ENCODE measurements at places on chromosomes 5 and 9.

DNA sequence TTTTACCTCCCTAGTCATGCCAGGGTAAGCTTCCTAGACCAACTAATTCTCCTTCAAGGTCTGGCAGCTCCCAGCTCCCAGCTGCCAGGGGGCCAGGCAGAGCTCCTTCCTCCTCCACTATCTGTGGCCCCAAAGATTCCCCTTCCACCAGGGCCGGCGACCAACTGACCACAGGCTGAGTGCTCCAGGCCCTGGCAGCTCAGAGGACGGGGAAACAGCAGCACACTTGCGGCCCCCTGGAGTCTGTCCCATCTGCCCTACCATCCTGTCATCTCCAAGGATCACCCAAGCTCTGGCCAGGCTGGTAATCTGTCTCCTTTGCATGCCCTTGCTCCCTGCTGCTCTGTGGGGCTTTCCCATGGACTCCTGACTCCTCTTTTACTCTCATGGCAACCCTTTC lies 31.2 kb upstream of the BASP1 start:
- no peak for DNase-seq

GRCh38 chr5:88769165-88769564 lies 113.8 kb downstream of the MEF2C start:
- no peak for DNase-seq

- DNase-seq, result no peak
These were observed 417.7 kb upstream of the IRX4 start for GRCh38 chr5:2300421-2300820.

DNA sequence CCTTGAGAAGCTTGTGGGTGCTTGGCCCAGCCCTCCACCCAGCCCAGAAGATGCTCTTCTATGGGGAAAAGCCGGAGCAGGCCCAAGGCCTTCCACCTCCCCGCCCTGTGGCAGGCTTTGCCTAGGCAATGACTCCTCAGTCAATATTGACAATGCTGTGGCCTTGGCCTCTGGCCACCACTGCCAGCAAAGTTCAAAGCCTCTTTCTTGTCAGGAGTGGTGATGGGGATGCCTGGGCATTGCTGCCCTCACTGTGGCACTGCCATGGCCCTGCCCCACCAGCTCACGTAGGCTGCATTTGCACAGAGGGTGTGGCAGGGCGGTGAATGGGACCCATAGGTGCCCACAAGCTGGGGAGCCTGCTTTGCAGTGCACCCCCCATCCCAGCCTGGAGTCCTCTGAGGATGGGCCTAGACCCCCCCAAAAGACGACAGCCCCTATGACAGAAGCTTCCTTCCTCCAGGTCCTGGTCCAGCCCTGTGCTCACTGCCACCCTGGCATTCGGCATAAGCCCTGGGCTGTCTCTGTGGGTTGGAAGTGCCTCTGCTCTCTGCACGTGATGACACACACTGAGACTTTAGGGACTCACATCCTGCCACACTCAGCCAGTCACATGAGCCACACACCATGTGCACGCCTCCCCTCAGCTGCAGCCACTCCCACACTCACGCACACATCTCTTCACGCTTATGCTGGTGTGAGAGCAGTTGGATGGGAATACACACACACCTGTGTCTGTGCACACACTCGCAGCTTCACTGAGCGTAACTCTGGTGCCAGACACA lies 31.1 kb downstream of the MORN5 start:
- no peak for DNase-seq

GRCh38 chr5:19018822-19019221 lies 969.2 kb downstream of the CDH18 start:
- DNase-seq, result no peak

GRCh38 chr5:164376843-164377242 lies 871.4 kb downstream of the MAT2B start:
- DNase-seq, result no peak

- no peak for DNase-seq
These were observed 58.5 kb downstream of the ZNF462 start for GRCh38 chr9:106921341-106921899.

DNA sequence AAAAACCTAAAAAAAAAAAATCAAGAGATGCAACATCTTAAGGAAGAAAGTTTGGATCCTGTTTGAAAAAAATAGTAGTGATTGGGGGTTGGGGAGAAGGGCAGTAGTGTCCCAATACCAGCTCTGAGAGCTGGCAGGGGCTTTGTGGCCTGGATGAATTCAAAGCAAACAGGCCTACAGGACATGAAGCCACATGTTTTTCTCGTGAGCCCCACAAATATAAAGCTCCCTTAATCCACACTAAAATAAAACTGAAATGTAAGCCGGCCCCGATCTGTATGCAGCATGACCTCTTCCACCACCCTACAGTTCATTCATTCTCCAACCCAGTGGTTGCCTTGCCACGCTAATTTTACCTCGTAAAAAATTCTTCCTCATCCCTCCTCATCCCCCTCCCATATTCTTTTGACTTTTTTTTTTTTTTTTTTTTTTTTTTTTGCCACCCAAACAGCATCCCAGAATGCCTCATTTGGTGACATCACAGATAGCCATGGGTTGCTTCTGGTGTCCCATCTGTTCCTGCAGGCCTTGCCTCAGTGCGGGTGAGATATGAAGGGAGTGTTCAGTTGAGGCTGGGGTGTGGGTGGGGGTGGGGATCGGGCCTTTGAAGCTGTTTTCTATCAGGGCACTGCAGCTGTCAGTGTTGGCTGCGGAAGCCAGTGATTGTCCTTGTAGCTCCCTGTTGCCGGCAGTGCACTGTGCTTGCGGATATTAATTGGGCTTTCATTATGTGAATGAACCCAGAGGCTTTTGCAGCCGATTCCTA lies 81.6 kb upstream of the NFIB start:
- DNase-seq, result peak; percentile 72

DNA sequence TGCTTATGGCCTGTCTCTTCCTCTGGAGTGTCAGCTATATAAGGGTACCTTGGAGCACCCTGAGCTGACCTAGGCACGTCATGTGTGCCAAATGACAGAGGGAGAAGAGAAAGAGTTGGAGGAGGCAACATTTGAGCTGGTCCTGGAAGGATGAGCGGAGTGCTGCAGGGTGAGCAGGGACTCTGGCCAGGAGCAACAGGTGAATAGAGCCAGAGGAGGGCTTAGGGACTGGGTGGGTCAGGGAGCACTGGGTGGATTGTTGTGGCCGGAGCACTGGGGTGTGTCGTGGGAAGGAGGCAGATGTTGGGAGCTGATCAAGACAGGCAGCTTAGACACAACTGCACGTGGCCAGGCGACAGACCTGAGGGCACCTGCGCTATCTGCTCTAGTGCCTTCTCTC lies 43.6 kb downstream of the TSPAN17 start:
- DNase-seq, result no peak

DNA sequence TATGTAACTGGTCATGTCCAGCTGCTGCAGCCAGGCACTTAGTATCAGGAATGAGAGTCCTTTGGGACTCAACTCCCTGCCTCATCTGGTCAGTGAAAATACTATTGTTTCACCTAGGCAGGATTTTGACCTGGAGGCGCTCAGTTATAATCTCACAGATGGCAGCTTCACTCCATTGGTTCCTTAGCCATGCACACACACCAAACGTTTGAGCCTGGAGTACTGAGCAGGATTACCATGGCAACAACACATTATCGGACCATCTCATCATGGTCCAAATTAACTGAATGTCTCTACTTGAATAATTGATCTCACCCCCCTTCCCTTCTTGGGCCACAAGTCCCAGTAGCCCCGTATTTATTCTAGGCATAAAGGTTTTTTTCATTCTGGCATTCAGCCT lies 15.0 kb upstream of the SREK1 start:
- DNase-seq, result no peak

DNA sequence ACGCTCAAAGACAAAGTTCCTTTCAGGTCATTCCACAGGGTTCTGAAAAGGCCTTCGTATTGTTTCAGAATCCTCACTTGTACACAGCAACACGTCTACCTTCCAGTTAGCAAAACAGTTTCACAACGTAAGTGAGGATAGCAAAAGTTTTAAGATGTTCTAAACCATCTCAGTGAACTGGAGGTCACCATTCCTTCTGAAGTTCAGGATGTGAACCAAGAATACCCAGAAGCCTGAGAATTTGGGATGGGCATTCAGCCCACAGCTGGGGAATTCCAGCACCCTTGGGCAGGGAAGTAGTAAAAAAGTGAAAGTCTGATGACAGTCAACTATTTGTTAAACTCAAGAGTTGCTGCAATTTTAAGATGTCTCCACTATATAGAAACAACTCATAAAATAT lies 224.5 kb downstream of the BNC2 start:
- no peak for DNase-seq

DNA sequence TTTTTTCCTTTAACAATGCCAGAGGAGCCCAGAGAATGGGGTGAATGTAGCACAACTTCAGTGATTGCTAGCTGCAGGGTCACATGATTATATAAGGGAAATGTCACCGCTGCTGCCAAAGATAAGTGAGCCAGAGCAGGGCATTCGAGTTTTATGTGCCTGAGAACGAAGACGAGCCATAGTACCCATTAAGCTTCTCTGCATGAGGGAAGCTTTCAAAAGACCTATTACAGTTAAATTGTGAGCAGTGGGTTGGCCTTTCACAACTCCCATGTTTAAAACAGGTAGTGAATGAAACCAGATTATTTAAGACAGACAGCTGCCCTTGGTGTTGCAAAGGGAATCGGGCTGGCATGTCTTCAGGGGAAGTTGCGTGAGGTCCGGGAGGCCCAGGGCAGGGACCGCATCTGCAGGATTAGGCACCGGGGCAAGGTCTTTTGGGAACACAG lies 82.4 kb upstream of the TNFAIP8 start:
- no peak for DNase-seq

GRCh38 chr9:81665322-81665871 lies 23.9 kb downstream of the TLE1 start:
- DNase-seq, result no peak

GRCh38 chr5:83723031-83723430 lies 2.4 kb upstream of the HAPLN1 start:
- no peak for DNase-seq

GRCh38 chr5:147068998-147069397 lies 165.8 kb upstream of the STK32A start:
- DNase-seq, result no peak

GRCh38 chr5:34870382-34870781 lies 31.4 kb downstream of the TTC23L start:
- DNase-seq, result no peak

DNA sequence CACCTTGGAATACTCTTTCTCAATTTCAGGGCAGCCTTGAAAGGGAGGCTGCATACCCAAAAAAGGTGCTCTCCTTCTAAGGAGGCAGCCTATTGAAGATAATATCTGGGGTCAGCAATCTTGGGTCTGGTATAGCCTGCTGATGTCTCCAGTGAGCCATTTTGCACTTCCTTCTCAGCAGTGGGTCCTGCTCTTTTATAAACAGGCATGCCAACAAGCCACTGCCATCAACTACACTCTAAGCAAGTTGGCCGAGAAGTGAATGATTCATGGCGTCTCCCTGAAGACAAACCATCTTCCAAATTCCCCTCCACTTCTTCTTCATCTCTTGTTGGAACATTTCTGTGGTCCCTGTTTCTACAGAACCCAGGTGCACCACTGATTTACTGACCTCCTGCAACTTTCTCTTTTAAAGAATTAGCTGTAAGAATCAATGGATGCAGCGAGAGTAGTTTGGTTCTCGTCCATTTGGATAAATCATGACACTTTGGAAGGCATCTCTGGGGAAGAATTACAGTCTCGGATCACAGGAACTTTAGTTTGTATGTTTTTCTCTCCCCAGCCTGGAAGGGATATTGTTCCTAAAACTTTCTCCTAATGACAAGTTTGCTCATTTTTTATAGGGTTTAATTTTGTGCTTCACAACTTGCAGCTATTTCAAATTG lies 108.3 kb downstream of the INSYN2B start:
- no peak for DNase-seq

DNA sequence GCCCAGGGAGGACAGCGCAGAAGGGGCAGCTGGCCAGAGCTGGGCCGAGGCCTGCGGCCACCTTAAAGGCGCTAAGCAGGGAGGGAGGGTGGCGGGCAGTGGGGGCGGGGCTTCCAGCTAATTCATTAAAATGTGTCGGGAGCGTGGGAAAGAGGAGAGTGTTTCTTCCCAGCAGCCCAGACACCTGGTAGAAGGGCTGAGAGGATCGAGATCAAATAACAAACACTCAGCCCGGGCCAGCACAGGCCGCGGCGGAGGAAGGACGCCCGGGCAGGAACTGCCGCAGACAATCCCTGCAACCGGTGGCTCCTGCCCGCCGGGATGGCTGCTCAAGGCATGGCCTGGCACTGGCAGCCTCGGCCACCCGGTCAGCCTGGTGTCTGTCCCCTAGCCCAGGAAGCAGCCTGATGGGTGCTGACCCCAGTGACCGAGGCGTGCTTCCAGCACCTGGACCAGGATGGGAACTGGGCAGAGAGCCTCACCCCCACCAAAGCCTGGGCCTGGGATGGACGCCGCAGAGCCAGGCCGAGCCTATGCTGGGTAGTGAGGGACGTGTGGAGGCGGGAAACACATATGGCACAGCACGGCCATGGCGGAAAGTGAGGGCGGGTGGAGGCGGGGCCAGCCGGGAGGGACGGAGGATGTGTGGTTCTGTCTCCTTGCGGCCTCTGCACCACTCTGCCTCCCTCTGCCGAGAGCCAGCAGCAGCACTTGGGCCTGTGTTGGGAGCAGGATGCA lies 3.2 kb upstream of the NRARP start:
- peak; percentile 46 for DNase-seq
